ENCODE measurements at places on chromosomes 1 and 21. TPM values are rescaled to one million over a fixed set of nuclear protein-coding genes. Genes with fewer than 3 reads are reported as not detected.

DNA sequence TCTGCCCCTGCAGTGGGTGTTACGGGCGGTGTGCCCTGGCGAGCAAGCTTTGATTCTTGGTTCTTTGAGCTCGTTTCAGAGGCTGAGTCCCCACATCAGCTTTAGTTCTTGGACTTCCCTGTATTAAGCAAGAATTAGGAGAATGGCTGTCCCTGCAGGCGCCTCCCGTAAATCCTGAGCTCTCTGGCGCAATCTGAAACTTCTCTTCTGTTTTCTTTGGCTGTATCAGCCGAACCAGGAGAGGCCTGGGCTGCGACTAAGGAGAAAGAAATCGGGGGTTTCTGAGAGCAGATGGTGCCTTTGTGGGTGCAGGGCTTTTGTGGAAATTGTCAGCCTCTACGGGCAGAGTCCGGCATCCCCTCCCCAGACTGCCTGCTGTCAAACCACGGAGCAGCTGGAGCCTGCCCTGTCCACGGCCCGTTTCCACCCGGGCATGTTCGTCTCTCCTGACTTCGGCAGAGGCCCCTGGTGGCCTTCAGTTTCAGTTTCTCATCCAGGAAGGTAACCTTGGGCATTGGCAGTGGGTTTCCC, 17.9 kb downstream of the CSTB start:
- DNase-seq, result no peak

The TCHH gene
- polyA plus RNA-seq, result 0.07 TPM

DNA sequence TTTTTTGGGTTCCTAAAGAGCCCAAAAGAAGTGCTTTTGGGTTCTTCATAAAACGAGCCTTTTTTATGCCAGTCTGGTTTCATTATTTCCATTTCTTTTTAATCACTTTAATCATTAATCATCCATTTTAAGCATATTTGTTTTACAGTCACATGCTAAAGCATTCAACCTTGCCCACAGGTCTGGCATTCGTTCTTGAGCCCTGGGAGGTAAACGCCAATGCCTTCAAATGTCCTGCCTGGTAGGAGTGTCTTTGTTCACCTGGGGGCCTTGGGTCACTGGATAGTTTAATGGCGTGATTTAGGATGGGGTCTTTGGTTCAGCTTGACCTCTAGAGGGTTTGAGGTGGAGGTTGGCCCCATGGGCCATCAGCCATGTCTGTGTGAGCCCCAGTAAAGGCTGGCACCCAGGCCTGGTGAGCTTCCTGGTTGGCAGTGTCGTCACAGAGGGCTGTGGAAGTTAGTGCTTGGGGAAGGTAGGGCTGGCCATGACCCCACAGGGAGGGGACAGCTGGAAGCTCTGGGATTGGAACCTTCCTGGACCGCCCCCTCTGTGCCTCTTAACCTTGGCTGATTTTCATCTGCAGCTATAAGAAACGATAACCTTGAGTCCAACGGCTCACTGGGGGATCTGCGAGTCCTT, 20.2 kb downstream of the C1orf174 start:
- no peak for DNase-seq

DNA sequence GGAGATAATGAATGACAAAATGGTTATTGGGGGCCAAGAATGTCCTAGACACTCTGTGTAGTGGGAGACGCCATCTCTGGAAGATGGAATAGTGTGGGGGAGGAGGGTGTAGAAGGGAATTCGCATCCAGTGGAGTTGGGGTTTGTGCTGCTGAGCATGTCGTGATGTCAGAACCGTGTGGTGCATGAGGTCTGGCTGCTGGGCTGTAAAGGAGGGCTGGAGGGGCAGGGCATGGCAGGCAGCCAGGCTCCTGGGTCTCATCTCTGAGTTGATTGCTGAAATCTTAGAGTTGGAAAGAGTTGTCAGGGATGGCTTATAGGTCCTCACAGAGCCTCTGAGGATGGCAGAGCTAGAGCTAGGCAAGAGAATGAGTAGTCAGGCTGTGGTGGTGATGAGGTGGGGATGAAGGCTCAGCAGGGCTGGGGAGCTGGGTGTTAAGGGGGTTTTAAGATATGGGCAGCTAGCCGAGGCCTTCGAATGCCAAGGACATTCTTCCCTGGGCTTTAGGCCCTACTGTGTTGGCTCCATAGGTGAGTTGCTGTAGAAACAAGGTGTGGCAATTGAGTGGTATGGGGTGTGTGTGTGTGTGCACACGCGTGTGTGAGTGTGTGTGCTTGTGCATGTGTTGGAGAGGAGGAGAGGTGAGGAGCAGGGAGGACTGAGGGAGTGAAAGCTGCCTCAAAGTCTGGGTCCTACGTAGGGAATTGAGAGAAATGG, 1.9 kb downstream of the PPFIA4 start:
- no peak for DNase-seq

DNA sequence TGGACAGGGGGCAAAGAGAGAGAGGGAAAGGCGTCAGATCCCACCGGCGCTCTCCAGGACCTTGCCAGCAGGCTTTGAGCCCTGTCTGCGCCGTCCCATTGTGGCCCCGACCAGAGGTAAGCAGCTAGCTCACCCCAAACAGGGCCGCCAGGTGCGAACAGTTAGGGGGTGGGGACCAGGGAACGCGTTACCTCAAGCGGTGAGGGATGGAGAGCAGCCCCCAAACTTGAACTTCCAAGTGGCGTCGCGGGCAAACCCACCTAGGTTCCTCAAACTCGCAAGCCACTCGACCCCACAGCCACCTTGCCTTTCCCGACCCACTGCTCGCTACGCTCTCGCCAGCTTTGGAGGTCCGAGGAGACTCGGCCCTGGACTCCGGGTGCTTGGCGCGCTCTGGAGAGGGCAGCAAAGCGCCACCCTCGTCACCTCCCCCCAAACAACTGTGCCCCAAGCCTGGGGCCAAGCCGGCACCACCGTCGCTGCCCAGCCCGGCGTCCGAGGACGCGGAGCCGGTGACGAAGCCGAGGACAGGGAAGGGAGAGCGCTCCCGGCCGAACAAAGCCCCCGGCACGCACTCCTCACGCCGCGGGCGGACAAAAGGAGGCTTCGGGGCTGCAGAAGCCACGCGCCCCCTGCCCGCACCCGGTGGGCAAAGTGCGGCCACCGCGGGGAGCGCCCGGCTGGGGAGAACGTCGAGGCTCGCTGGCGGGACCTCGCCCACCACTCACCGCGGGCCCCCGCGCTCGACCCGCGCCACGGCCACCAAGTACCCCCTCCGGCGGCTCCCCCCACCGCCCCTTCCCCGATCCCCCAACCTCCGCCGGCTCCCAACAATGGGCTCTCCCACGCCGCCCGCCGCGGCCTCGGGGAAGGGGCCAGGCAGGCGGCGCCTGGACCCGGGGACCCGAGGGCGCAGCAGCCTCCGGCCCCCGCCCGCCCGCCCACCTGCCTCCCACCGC, 976 bp downstream of the SSBP3 start:
- no peak for DNase-seq

DNA sequence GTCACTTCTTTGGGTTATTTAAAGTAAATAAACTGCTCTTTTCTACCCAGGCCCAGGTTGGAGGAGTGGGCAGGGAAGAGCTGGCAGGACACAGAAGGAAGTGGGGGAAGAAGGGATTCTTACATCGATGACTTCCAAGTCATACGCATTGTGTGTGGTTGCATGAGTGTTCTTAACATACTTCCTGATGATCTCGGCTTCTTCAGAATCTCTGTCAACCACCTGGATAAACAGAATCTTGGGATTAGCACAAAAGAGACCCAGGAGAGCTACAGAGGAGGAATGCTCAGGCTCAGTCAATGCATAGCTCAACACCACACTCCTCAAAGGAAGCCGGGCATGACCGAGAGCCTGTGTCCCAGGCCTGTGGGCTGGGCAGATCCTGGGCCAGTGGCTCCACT, 42.1 kb downstream of the PARP1 start:
- no peak for DNase-seq

DNA sequence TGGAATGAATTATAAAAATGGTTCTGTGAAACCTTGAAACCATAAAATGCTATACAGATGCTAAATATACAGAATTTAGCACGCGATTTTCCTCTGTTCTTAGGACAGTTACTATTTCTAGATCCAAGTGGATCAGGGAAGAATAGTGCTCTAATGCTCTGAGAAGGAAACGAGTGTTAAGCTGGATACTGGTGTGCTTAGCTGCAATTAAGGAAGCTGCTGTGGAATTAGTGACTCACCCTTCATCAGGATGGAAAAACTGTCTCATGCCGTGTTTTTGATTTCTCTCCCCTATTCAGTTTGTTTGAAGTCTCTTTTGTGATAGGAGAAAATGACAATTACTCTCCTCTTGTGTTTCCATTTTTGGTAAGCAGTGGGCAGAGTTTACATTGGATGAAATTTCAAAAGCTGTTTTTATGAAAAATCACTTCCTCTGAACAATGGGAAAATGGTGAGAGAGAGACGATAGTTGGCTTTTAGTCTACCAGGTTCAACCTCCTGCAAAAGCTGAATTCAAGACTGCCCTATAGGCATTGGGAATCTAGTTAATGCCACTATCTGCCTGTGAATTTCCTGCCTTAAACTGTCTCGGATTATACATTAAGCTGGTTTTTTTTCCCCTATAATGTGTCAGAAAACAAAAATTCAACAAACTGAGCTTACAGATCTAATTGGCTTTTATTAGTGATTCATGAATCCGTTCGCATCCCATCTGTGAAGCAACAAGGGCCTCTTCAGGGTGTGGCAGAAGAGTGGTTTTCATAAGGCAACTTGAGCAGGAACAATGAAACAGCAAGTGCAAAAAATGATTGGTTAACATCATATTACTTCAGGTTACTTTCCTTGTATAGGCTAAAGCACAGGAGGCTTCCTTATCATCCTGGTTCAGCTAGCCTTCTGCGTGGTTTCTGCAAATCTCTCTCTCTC, 179.8 kb downstream of the ST6GALNAC3 start:
- DNase-seq, result no peak

DNA sequence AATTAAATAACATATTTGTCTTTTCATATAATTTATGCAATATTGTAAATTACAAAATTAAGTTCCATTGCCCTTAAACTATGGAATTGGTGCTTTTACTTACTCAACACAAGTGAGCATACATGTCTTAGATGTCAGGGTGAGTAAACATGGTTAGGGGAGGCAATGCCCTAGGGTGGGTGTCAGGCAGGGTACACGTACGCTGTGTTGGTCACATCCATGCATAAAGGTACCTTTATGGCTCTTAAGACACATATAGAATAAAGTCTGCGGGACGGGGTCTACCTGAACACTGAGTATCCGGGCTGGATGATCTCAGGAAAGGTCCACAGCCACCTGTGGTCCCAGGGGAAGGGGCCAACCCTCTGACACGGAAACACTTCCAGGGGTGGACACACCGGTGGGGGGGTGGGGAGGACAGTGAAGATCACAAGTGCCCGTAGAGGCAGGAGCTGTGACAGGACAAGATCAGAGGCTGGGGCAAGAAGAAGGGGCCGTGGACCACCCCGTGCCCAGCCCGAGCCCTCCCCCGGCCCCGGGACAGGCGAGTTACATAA, 720 bp downstream of the LIN9 start:
- peak; percentile 33 for DNase-seq

The IFNAR2 gene
- polyA plus RNA-seq, result 9.6 TPM

The LAX1 gene
- not detected for polyA plus RNA-seq

The S1PR1 gene
- 0.07 TPM for polyA plus RNA-seq

- DNase-seq, result no peak
Measured at GRCh38 chr1:235566084-235566483, 61.8 kb upstream of the B3GALNT2 start.

GRCh38 chr1:58619286-58620054, 42.4 kb upstream of the TACSTD2 start:
- DNase-seq, result no peak

GRCh38 chr21:42618707-42619102, 34.7 kb upstream of the PDE9A start:
- no peak for DNase-seq

- no peak for DNase-seq
Measured at GRCh38 chr1:207298636-207299398, 22.7 kb upstream of the CD55 start.
